ENCODE measurements at places on chromosomes 2 and 18. TPM values are rescaled to one million over a fixed set of nuclear protein-coding genes. Genes with fewer than 3 reads are reported as not detected.

TMEM182 gene
- total RNA-seq = 1.3 TPM

MYO5B gene
- 0.70 TPM for total RNA-seq

ANKRD30B gene
- total RNA-seq = under 0.01 TPM

FNDC4 gene
- 14.5 TPM for total RNA-seq

C2orf66 gene
- total RNA-seq = 0.14 TPM

RASGRP3 gene
- 202 TPM for total RNA-seq

FLACC1 gene
- total RNA-seq = 0.84 TPM

PROC gene
- total RNA-seq = not detected

CD302 gene
- total RNA-seq = 13.4 TPM

AGXT gene
- total RNA-seq = not detected

DSG4 gene
- total RNA-seq = not detected

MFF gene
- 64.2 TPM for total RNA-seq

LRP2 gene
- 0.05 TPM for total RNA-seq
